ENCODE measurements at places on chromosomes 12 and 14.

DNA sequence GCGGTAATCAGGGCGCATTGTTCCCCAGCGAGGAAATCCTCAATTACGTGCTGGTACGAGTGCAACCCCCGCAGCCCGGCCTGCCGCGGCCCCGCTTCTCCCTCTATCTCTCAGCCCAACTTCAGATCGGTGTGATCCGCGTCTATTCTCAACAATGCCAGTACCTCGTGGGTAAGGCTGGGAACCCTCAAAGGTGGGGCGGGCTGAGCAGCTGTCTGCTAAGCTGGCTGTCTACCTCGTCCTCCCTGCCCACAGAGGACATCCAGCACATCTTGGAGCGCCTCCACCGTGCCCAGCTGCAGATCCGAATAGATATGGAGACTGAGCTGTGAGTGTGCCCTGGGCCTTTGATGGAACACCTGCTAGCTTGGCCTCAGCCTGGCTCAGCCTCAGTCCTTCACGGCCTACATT, 996 bp downstream of the REC8 start:
- no peak for DNase-seq

- no peak for DNase-seq
Measured at GRCh38 chr12:124388038-124388671, 93.3 kb downstream of the RFLNA start.

- peak; percentile 75 for DNase-seq
Measured at GRCh38 chr14:102819176-102819628, 42.0 kb downstream of the TRAF3 start.

DNA sequence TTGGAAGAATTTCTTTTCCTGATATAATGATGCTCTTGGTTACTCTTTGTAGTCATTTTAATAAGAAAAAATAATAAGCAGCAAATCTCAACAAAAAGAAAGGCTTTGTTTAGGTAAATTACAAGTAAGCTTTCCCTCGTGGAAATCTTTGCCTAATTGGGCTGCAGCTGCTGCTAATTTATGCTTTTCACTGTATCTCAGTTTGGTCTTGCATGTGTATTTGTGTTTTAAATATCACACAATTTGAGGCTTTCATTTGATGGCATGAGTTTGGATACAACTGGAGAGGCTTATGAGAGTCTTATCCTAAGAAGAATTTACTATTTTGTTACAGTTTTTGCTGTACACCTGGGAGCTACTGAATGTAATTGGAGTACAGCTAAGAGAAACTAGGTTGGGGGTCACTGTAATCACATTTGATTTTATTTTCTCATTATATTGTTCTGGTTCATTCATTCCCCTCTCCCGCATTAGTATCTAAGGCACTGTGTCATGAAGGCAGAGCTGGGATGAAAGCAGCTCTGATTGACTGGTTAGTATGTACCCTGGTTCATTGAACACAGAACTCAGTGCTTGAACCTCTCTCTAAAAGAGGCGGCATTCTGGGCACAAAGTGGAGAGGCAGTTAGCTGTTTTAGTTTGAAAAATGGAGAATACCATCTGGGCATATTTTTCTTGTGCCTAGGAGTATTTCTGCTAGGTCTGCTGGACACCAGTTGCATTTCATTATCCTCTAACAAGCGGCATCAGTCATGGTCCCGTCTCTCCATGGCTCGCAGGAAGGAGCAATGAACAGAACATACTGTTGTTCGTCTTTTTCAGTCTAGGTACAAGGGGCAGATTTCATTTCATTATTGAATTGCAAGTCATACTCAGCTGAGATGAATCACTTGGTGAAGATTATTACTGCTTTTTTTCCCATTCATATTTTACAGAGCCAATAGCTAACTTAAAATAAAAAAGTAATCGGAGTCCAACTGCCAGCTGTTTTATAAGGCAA, 118.0 kb upstream of the TMEM260 start:
- no peak for DNase-seq

DNA sequence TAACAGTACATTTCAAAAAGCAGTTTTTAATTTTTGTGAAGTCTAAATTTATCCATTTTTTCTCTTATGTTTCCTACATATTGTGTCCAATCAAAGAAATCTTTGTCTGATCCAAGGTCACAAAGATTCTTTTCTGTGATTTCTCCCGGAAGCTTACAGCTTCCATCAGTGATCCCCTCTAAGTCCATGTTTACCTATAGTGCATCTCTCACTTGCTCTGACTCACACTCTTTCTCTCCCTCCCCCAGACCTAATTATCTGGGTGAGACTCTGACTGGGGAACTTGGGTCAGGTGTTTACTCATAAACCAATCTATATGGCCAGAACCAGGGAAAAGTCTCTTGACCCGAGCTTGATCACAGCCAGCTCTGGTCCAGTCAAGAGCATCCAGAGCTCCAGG, 224.4 kb downstream of the SPTSSA start:
- no peak for DNase-seq

DNA sequence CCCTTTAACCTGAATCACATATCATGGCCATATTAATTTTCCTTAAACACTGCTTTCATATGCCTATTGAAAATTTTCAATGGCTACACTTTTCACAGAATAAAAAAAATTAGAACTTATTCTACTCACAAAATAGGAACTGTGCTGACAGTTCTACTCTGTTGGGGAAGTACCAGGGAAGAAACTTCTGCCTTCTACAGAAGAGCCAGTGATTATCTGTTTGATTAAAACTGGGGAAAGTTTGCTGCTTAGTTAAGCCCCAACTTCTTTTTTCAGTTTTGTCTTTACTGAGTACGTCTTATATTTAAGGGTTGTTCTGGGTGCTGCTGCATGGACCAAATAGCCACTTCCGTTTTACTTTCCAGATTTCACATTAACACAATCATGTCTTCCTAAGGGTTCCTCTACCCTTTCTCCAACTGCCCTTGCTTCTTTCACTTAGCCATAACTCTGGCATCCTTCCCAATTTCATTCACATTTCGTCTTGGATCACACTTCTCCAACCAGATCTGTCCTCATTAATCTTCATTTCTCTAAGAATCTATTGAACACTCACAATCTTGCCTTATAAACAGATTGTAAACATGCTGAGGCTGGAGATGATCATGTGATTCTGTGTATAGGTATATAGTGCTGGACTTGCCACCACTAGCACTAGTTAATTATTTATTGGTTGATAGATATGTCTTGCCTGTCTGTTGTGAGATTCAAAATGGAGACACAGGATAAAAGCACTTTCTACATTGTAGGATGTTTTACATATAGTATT, 1.9 kb upstream of the SEL1L start:
- no peak for DNase-seq

DNA sequence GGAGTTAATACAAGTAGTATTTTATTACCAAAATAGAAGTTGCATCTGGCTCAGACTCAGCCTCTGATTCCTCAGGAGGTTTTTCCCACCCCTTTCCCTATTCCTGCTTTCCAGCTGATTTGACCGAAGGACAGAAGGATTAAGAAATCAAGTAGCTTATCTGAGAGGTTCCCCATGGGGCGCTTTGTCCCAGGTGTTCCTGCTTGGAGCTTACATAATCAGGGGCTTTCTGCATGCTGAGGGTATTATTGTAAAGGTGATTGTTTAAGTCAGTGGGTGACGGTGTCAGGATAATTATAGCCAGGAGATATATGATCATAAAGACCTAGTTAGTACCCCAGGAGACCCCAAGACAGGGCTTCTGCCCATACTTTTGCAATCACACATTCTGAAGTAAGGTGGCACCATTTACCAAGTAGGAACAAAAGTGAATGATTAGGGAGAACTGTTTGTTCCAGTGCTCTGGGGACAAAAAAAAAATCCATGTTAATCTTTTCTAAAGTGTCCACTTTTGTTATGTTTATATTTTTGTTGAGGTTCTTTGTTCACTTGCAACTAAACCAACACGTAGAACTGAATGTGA, 921.3 kb downstream of the NRXN3 start:
- DNase-seq, result no peak

GRCh38 chr12:92068459-92068858, 77.2 kb downstream of the BTG1 start:
- no peak for DNase-seq

- no peak for DNase-seq
Measured at GRCh38 chr12:123105211-123105826, 45.6 kb downstream of the PITPNM2 start.

- no peak for DNase-seq
Measured at GRCh38 chr12:121970581-121971300, 50.9 kb upstream of the BCL7A start.

DNA sequence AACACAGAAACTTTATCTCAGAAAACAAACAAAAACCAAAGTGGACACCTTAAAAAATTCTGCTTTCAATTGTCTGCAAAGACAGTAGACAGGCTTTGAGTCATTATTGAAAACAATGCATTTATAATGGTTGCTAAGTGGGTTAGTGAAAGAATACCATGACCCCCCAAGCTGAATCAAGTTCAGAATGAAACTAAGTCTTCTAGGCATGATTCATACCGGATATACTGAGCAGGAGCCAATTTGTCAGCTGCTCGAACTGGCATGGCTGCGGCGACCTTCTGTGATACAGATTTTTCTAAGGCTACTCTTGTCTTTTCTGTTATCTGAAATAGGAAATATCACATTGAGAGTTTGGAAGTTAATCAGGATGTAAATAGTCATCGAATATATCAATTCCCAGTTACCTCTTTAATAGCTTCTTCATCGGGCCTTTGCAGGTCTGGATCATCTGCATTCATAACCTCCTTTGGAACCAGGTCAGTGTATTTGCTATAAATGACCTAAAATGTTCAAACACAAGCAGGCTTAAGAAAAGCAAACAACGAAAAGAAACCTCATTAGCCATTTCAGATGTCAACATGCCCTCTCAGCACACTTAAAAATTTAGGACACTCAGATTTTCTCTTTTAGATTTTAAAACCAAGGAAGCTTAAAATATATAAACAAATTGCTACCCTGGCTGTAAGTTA, 22.3 kb downstream of the SNW1 start:
- no peak for DNase-seq

- DNase-seq, result no peak
Measured at GRCh38 chr14:78721756-78722480, 551.7 kb downstream of the NRXN3 start.

- DNase-seq, result no peak
Measured at GRCh38 chr12:82931349-82932116, 244.8 kb downstream of the TMTC2 start.

DNA sequence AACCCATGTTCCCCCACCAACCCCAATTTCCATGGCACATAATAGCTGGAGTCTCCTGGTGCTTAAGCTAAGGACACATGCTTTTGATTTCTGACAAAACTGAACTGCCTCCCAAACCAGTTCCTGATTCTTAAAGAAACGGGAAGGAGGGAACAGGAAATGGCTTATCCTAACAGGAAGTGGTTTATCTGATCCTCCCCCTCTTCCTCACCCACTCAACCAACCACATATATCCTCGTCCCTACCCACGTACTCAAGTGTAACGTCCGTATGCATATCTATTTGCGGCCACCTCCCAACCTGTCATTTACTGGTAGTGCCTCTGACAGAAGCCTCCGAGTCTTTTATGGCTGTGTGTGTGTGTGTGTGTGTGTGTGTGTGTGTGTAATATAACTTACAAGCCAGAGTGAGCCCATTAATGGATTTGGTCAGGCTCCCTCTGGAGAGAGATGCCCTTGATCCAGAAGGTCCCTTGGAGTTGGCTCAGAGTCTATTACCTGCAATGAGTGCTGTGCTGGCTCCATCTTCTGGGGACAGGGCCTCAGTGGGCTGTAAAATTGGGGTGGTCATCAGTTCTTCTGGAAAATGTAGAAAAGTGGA, 7.7 kb downstream of the DAZAP2 start:
- DNase-seq, result no peak

DNA sequence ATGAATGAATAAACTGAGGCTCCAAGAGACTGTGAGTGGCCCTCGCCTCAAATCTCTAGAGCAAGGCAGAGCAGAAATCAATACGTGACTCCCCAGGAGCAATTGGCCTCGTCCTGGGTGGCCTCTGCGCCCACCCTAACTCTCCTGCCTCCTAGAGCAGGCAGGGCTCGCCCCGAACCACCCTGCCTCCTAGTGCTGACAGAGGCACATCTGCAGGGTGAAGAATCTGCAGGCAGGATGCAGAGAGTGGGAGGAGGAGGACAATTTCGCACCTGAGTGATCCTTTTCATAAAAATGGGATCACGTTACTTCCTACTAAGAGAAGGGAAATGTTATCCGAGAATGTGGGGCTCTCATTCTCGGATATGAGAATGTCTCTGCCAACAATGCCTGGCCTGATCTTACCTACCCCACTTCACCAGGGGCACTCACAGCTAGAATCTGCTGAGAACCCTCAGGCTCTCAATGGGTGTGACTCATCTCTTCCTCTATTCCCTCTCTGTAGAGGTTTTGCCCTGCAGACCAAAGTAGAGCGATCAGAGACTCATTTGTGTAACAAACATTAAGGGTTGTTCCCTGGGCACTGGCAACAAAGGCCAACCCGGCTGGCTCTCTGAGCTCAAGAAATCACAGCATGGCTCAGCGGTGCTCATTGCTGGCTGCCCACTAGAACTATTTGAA, 61.7 kb upstream of the BCL2L14 start:
- DNase-seq, result peak; percentile 81

DNA sequence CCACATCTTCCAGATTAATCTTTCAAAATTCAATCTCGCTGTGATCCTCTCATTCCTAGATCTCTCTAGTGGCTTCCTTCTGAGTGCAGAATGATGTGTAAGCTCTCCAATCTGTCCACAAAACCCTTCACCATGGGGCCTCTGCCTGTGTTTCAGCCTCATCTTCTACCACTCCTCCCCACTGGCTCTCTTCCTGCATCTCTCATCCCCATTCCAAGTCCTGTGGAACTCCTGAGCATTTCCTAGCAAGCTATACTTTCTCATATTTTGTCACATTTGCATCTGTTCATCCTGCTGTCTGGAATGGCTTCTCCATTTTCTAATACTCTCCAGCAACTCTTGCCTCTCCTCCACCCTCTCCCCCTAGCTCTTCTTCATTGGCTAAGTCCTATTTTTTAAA, 242.0 kb upstream of the DAAM1 start:
- no peak for DNase-seq

GRCh38 chr12:25975179-25975578, 16.7 kb downstream of the RASSF8 start:
- no peak for DNase-seq

DNA sequence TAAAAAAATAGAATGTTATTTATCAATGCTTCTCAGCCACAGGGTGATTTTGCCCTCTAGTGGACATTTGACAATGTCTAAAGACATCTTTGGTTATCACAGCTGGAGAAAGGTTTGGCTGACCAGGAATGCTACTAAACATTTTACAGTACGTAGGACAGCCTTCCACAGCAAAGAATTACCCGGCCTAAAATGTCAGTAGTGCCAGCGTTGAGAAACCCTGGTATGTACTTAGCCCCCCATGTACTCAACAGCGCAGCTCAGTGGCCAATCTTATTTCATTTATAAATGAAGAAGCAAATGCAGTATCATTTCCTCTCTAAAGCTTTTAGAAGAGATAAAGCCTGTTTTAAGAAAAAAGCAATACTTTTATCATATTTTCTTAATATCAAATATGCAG, 5.8 kb downstream of the MARK3 start:
- DNase-seq, result no peak

DNA sequence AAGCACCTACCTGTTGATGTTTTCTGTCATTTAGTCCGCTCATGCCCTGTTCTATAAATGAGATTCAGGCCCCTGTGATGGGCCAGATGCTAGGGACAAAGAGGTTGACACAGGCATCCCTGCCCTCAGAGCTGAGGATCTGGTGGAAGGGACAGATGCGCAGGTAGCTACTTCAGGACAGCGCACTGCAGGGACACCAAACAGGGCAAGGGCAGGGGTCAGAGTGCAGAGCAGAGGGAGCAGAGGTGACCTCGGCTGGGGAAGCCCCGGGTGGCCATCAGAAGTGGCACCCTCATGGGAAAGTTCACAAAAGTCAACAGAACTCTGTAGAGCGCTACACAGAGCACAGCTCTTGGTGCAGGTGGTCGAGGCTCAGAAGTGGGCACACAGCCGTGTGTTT, 5.6 kb upstream of the PNMA1 start:
- DNase-seq, result no peak

- no peak for DNase-seq
Measured at GRCh38 chr14:61484031-61484430, 162.7 kb downstream of the PRKCH start.

Data from activated CD8-positive, alpha-beta memory T cell treated with anti-CD3 and anti-CD28 coated beads for 24 hours (primary cell).